ENCODE measurements at places on chromosomes 4 and X. TPM values are rescaled to one million over a fixed set of nuclear protein-coding genes. Genes with fewer than 3 reads are reported as not detected.

DNA sequence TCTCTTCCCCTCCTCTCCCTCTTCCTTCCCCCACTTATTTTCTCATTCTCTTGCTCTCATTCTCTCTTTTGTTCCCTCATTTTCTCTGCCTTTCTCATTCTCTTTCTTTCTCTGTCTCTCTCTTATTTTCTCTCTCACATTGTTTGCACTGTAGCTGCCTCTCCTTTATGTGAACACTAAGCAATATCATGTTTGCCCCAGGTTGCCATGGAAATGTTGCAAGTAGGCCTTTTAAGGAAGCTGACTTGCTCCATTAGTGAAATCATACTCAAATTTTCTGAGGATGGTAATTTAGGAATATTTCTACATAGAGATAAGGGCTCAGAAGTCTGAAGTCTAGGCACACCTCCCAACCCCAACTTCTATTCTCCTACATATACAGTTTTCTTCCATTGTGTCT lies 130.1 kb downstream of the EDA start:
- no peak for DNase-seq

GRCh38 chr4:6688879-6689505 lies 4.7 kb upstream of the S100P start:
- peak; percentile 96 for DNase-seq

DNA sequence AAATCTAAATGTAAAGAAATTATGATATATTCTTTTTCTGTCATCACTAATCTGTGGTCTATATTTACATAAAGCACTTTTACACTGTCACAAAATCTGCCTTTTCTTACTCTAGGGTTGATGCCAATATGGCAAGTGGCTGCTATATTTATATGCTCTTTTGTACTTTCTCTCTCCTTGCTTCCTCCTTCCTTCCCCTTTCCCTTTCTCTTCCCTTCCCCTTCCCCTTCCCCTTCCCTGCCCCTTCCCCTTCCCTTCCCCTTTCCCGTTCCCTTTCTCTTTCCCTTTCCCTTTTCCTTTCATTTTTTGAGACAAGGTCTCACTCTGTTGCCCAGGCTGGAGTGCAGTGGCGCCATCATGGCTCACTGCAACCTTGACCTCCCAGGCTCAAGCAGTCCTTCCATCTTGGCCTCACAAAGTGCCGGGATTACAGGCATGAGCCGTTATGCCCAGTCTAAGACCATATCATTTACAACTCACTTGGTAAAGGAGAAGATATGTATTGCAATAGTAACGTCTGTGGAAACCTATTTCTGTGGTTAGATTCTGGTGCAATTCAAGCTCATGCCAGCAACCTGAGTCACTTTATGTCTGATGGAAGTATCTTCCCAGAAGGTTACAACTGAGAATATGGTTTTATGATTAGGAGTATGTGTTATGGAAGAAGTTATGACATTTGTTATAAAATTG lies 13.9 kb upstream of the PLAC8 start:
- DNase-seq: peak; percentile 77

- no peak for DNase-seq
Measured at GRCh38 chr4:92952426-92952825, 648.7 kb downstream of the GRID2 start.

DNA sequence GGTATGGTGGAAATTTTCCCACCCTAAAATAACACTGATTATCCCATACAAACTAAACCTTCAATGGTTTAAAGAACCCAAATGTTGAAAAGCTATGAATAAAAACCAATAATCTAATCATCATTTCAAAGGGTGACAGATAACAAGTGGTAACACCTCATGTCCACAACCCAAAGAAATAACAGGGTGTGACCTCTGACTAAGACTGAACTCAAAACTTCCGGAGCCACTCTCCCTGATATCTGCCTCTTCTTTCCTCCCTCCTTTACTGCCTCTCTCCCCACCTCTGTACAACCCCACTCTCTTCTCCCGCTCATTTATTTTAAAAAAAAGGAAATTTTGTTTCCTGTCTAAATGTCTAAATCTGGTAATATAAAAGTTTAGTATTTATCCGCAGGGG lies 11.5 kb downstream of the FBXW7 start:
- DNase-seq: no peak

- DNase-seq: peak; percentile 63
Measured at GRCh38 chrX:23435108-23435507, 100.5 kb downstream of the PTCHD1 start.

DNA sequence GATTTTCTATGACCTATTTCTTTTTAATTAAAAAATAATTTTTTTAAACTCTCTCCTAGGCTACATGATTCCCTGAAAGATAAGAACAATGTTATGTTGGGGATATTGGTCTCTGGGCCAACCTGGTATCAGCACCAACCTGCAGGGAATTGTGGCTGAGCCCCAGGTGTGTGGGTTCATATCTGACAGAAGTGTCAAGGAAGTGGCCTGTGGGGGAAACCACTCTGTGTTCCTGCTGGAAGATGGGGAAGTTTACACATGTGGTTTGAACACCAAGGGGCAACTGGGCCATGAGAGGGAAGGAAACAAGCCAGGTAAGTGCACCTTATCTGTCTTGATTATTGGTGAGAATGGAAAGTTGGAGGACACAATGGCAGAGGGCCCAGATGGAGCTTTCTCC lies 13.5 kb downstream of the HERC3 start:
- DNase-seq: no peak

GRCh38 chr4:24108567-24108966 lies 218.7 kb upstream of the PPARGC1A start:
- DNase-seq: no peak

DNA sequence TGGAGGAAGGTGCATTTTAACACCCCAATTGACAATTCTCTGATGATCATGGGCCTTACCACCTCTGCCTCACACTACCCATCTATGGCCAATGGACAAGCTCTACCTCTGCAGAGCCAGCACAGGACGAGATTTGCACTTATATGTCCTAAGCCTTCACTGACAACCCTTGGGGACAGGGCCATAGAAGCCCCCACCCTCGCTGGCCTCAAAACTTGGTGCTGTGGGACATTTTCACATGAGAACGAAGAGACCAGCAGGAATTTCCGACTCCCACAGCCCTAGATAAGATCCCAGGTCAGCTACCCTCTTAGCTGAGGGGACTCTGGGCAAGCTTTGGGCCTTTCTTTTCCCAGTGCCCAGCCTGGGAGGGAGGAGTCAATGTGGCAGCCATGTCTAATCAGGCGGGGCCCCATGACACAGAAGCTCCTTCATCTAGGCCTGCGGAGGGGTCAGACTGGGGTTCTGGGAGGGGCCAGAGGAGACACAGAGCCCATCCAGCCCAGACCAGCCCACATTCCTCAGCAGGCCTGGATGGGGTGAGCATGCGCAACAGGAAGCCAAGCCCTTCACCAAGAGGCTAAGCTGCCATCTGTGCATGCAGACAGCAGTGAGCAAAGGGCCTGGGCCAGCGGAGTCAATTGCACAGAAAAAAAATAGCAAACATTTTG lies 12.1 kb downstream of the PJA1 start:
- DNase-seq: peak; percentile 52

DNA sequence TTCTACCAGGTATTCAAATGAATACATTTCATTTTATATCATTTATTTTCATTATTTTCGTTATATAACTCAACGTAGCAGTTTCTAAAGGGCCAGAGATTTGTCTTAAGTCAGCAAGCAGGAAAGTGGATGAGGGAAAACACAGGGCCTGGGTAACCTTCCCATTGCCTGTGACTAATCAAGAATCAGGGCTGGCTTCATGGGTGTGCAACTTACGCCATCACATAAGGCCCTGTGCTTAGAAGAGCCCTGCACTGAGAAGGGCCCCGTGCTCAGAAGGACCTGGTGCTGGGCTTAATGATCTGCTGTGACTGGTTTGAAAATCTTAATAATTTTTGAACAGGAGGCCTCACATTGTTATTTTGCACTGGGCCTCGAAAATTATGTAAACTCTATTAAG lies 65.4 kb upstream of the FAM9C start:
- peak; percentile 44 for DNase-seq

GRCh38 chrX:54808109-54808604 lies 612 bp downstream of the MAGED2 start:
- peak; percentile 63 for DNase-seq

GRCh38 chr4:166153548-166153947 lies 280.5 kb downstream of the TLL1 start:
- peak; percentile 60 for DNase-seq

- peak; percentile 11 for DNase-seq
Measured at GRCh38 chrX:48715072-48715471, 18.5 kb downstream of the SUV39H1 start.

GRCh38 chrX:73855546-73855945 lies 292.5 kb downstream of the CHIC1 start:
- peak; percentile 65 for DNase-seq

- no peak for DNase-seq
Measured at GRCh38 chrX:129749069-129749468, 10.3 kb downstream of the XPNPEP2 start.

GRCh38 chrX:111007238-111007637 lies 88.8 kb upstream of the PAK3 start:
- no peak for DNase-seq

DNA sequence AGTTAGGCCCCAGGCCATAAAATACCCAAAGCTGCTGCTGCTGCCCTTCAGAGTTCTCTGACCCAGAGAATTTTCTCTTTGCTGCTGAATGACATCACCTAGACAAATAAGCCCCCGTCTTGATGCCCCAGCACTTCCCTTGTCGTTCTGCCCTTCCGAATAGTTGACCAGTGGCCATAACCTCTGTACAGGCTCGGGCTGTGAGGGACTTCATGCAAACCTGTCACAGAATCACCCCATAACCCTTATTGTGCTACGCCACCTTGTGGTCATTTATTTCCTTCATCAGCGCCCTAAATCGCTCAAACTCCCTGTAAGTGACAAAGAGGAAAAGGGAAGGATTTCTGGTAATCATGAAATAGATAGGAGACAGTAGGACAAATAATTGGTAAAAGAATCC lies 18.8 kb downstream of the SPACA5 start:
- peak; percentile 74 for DNase-seq

GRCh38 chrX:45200741-45201234 lies at the start of gene DIPK2B:
DIPK2B (minus strand) TSS chrX:45200876; CDS start chrX:45200826, 50 bp downstream.
- no peak for DNase-seq

GRCh38 chr4:146182443-146182842 lies 6.9 kb downstream of the LSM6 start:
- no peak for DNase-seq

- DNase-seq: no peak
Measured at GRCh38 chr4:111074523-111075114, 451.7 kb upstream of the PITX2 start.

DNA sequence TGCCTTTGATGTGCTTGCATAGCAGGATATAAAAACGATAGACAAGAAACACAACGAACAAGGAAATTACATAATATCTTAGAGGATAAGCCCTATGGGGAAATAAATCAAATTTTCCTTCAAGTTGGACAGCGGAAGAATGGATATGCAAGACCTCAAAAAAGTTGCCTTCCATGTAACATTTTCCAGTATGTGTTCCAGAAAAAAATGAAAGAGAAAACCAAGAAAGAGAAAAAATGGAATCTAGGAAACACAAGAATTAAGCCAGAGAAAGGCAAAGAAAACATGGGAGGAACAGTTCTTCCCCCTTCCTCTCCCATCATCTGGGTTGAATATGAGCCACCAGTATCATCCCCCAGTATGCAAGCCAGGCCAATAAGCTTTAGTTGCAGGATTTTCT lies 34.6 kb upstream of the MID1 start:
- no peak for DNase-seq

DNA sequence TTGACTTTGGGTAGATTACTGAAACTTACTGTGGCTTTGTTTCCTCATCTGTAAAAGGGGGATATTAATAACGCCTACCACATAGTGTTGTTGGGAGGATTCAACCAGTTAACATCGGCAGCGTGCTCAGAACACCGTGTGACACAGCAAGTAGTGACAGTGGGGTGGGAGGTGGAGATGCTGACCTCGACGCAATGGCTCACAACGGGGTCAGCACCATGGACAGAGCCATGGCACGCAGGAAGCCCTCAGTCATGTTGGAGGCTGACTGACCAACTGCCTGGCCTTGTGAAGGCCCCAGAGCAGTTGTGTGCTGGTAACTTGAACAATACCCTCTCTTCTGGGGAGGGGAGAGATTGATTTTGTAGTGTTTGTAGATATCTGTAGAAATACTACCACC lies 93.2 kb downstream of the WFS1 start:
- peak; percentile 42 for DNase-seq

DNA sequence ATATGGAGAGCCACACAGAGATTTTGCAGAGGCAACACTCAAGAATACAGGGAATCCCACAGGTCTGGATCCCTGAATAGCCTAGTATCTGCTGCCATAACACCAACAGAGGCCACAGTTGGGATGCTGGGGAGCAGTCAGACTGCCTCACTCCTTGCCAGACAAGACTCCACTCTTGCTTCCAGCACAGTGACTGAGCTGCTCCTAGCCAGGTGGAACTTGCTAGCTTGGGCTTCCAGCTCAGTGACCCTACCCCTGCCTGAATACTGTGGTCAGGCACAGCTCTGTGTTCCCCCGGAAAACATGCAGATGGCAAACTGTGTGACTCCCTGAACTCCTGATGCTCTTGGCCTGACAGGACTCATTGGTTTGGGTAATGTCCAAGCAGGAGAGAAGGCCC lies 251.8 kb downstream of the KCTD8 start:
- DNase-seq: no peak

DNA sequence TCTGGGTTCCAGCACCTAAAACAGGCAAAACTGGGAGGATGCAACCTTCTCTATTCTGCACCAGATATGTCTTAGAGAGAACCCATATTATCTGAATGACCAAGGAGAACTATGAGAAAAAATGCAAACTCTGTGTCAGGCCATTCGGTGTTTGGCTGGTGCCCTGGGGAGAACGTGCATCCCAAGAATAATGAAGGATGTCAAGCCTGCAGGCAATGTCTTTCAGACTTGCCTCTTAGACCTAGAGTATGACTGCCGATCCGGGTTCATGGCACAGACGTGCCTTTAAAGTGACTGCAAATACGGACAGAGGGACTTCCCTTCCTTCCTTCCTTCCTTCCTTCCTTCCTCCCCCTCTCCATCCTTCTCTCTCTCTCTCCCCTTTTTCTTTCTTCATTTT lies 6.9 kb downstream of the XAGE1B start:
- DNase-seq: no peak

- no peak for DNase-seq
Measured at GRCh38 chr4:135598151-135598550, 1396.6 kb upstream of the PABPC4L start.

DNA sequence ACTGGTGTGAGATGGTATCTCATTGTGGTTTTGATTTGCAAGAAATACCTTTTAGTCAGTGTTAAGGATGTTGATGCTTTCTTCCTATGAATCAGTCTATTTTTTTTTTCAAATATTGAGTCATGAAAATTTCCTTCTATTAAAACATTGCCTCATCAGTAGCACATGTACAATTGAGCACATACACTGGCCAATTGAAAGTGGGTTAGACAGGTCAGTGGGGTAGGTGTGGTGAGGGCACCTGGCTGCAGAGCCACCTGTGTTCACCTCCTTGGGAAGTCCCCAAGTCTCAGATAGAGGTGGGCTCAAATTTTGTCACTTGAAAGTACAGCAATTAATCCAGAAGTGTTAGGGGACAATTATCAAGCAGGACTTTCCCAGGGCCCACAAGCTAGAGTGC lies 243.7 kb downstream of the SPRY1 start:
- peak; percentile 32 for DNase-seq

BEND4 gene
- total RNA-seq: not detected

EMD gene
- 27.6 TPM for total RNA-seq

ZDHHC15 gene
- 0.88 TPM for total RNA-seq

GBA3 gene
- total RNA-seq: not detected

GSPT2 gene
- total RNA-seq: 7.3 TPM

PABPC1L2B gene
- total RNA-seq: not detected

SMIM10L2A gene
- total RNA-seq: not detected

PCYT1B gene
- 0.84 TPM for total RNA-seq

RIPPLY1 gene
- not detected for total RNA-seq

NSUN7 gene
- total RNA-seq: 0.24 TPM

ZNF711 gene
- 0.12 TPM for total RNA-seq

PLAC8 gene
- total RNA-seq: 0.39 TPM

MAGEA1 gene
- total RNA-seq: 0.36 TPM

MED28 gene
- 4.3 TPM for total RNA-seq

DDIT4L gene
- not detected for total RNA-seq

All from RPMI7951 (cell line).